ENCODE measurements at places on chromosomes 16 and 17.
A peak's percentile ranks its signal among the peaks of the same experiment; 100 is the strongest.

DNA sequence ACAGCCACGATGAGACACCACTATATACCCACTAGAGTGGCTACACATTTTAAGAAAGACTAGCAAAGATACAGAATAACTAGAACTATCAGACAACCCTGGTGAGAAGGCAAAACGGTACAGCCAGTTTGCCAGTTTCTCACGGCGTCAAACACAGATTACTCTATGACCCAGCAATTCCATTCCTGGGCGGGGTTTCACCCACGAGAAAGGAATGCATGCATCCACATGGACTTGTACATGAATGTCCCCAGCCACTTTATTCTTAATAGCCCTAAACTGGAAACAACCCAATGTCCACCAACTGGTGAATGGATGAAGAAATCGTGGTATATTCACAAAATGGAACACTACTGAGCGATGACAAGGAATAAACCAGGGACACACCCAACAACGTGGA is 74.5 kb downstream of the MYH10 start:
- DNase-seq, result no peak

DNA sequence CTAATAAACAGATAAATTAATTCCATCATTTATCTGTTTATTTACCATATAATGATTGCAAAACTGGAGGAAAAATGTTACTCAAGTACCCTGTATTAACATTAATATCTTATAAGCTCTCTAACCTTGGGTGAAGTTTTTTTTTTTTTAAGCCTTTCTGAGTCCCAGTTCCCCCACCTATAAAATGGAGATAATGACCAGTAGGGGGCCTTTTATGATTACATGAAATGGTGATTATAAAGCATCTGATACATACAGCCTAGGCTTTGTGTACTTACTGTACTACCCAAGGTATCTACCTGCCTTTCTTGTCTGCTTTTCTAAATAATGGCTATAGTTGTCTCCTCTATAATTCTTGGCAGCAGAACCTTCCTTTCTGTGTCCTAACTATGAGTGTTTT is 22.6 kb downstream of the LRRC36 start:
- DNase-seq, result peak; percentile 34

- DNase-seq, result no peak
These were observed 64.1 kb upstream of the CACNG4 start for GRCh38 chr17:66900126-66901010.

GRCh38 chr17:1616101-1616500 is 12.5 kb downstream of the SLC43A2 start:
- DNase-seq, result no peak

DNA sequence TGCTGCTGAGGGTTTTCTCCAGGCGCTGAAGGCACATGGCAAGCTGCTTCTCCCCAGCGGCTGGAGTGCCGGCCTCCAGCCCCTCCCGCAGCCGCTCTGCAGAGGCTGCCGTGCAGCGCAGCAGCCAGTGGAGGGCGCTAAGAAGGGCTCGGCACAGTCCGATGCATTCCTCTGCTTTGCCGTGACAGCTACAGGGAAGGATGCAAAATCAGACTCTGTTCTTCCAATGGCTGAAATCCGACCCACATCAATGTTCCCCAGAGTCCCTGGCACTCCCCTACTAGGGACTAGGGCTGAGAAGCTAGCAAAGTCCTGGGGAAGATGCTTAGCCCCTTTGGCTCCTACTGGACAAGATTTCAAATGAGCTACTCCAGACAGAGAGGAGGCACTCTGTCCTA is 19.0 kb downstream of the MED24 start:
- peak; percentile 9 for DNase-seq

DNA sequence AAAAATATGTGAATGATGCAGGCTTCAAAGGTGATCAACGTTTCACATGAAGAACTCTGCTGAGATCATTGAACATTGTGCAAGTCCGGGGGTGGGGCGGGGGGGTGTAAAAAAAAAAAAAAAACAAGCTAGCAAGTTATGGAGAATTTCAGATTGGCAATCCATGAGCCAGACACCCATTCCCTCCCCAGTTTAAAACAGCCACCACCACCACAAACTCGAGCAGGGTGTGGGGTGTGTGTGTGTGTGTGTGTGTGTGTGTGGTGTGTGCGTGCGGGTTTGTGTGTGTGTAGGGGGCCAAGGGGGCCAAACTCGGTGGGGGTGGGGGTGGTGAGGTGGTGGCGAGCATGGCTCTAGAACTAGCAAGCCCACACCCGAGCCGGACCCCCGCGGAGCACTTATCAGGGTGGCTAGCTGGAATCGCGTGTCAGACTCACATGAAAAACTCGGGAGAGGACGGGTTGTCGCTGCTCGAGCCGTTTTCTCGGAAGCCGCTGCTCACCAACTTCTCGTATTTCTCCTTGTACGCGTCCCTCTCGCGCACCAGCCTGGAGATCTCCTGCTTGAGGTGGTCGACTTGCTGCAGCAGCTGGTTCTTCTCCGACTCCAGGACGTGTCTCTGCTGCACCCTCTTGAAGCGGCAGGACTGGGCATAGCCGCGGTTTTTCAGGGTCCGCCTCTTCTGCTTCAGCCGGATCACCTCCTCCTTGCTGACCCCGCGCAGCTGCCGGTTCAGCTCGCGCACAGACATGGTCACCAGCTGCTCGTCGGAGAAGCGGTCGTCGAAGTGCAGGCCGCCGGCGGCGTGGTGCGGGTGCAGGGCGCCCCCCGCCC is 2.0 kb downstream of the MAF start:
- DNase-seq, result peak; percentile 24

DNA sequence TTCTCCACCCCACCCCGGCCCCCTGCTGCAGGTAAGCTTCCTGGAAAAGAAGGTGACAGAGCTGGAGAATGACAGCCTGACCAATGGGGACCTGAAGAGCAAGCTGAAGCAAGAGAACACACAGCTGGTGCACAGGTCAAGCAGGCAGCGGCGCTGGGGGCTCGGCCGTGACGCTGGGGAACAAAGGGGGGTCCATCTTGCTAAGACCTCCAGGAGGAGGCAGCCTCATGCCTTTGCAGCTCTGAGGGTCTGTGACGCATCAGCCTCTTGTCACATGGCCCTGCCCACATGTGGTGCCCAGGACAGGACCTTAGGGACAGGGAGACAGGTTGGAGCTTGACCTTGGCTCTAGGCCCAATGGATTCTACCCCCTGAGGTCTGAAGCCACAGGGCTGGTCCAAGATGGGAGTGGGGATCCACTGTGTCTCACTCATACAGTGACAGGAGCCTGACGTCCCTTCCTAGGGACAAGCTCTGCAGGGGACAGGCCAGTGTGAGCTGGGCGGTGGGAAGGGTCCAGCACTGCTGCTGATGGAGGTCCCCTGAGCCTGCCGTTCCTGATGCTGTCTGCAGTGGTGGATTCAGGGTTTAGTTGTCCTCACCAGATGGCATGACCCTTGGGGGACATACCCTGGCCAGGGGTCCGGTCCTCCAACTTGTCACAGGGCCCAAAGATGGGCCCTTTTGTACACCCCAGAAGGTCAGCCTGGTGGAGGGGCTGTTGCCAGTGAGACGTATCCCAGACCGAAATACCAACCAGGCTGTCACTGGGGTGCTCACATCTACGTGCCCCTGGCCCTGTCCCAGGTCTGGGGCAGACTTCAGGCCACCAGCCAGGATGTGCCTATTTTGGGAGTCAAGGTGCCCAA is 132.6 kb downstream of the RAB11FIP4 start:
- DNase-seq, result no peak

DNA sequence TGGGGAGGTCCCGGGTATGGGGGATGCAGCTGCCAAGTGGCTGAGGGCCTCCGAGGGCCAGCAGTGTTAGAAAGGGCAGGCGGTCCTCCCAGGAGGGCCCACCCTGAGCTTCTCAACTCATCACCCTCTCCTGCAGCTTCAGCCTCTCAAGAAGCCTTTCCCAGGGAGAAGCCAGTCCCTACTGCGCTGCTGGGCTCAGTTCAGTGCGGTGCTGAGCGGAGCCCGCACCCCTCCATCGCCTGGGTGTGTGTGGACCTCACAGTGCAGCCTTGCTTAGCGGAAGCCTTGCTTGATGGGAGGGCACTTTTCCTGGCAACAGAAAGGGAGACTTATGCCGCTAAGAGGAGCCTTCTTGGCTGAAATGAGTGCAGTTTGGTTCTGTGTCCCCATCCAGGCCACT is 3.5 kb upstream of the APRT start:
- no peak for DNase-seq

DNA sequence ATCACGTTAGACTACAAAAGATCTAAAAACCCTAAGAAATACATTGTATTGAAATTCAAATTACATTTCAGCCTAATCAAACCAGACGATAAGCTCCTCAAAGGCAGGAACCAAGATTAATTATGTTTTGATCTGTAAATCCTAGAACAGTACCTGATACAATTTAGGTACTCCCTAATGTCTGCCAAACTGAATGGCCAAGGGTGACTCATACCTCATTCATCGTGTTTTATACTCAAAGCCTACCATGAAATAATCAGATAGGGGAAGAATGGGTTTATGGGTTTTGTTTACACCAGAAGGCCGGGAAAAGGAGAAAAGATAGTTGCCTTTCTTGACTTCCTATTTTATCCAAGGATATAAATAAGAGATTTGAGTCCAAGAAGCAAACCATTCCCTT is 19.3 kb downstream of the MMD start:
- no peak for DNase-seq

DNA sequence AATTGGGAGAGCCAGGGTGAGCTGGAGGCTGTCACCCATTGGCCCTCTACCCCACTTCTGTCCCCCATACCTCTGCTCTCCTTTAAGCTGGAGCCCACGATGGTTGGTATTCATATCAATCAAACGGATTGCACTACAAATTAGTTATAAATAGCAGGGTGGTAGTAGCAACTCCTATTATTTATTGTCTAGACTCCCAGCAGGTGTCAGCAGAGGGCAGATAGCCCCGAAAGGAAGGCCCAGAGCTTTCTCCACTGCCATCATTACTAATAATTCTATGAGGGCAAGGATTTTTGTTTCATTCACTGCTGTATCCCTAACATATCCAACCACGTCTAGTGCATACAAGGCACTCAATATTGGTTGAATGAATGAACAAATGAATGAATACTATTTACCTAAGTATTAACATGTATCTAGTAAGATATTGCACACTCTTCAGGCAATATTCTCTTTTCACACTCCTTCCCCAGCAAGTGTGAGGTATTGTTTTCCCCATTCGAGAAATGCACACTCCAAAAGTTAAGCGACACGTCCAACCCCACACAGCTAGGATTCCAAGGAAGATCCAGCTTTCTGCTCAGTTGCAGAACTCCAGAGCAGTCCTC is 6.3 kb downstream of the C17orf50 start:
- peak; percentile 13 for DNase-seq

DNA sequence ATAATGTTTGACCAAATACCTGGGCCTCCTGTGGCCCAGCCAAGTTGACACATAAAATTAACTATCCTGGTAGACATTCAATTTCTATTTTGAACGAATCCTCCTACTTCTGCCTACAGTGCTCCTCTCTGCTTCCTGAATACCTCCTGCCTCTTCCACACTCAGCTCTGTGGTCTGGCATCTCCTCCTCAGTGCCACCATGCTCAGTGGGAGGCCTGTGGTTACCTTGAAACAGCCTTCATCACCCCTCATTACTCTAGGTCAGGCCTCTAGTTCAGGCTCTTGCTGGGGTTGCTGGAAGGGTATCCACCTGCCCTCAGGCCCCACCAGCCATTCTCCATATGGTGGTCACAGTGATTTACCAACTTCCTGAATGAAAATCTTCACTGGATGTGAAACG is 5.1 kb downstream of the LYRM9 start:
- DNase-seq, result no peak

- DNase-seq, result no peak
These were observed 14.6 kb downstream of the NUDT7 start for GRCh38 chr16:77736879-77737278.

- DNase-seq, result no peak
These were observed 22.5 kb downstream of the CCR7 start for GRCh38 chr17:40542558-40543411.

GRCh38 chr17:42579794-42580551 is 2.4 kb upstream of the PSMC3IP start:
- no peak for DNase-seq

GRCh38 chr17:67785504-67785903 is 39.8 kb upstream of the BPTF start:
- no peak for DNase-seq

DNA sequence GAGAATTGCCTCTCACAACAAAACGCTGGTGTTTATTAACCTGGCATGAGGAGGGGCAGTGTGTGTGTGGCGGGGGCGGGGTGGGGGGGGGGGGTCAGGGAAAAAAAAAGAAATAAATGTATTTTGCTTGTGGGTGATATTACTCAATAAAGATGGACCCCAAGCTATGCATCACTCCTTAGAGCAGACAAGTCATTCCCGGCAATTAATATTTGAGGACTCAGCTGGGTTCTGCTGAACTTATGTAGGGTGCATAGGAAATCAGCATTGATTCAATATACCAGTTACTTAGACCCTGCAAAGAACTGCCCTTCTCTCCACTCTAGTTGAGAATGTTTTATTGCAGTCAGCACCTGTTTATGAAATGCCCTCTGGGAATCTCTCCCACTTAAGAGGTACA is 206.2 kb upstream of the MAF start:
- DNase-seq, result no peak

DNA sequence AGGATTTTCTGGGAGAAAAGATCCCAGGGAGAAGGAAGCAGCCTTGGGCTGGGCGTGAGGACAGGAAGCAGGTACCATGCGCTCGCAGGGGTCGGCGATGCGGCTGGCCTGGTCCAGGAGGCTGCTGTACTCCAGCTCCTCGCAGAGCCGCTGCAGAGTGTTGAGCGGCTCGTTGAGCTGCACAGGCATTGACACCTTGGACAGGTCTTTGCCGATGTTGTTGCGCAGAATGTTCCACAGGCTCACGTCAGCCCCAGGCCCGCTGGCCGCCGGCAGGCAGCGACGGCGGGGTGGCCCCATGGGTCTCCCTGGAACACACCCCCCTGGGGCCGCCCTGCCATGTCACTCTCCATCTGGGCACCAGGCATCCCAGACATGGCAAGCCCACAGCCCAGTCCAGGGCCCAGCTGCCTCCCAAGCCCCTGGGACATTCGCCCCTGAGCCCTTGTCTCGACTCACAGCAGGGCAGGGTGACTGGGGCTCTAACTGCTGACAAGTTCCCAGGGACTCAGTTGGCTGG is 8.0 kb downstream of the OSBPL7 start:
- no peak for DNase-seq

GRCh38 chr16:79090966-79091365 is 509.6 kb downstream of the MAF start:
- DNase-seq, result no peak

GRCh38 chr17:81018044-81018802 is 16.7 kb upstream of the BAIAP2 start:
- peak; percentile 81 for DNase-seq

DNA sequence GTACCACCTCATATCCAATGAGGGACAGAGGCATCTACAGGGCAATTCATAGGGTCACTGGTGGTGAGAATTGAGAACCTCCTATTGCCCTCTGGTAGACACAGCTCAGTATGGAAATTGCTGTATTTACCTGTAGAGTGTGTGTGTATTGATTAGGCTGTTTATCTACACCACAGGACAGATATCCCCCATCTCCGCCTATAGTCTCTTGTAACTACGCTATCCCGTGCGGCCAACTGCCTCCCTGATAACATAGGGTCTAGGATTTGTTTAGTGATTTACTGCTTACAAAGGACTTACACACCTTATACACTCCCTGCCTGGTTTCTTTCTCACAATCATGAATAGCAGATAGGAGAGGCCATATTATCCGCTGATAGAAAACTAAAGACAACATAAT is 1.7 kb upstream of the STAT3 start:
- DNase-seq, result no peak

GRCh38 chr17:149897-150584 is 12.7 kb downstream of the SCGB1C2 start:
- DNase-seq, result no peak

GRCh38 chr17:37406635-37407461 is at the start of the genes ACACA and TADA2A:
Gene ACACA, minus strand, starts transcription at chr17:37406836. Its CDS starts 537 bp downstream, at chr17:37406299.
Gene TADA2A, plus strand, starts transcription at chr17:37406886. Its CDS starts 4,480 bp downstream, at chr17:37411366.
- DNase-seq, result peak; percentile 72

All from NCI-H510A treated with DMSO at 0.1 percent for 48 hours (cell line).